ENCODE measurements at places on chromosomes 12 and 14.
A peak's percentile ranks its signal among the peaks of the same experiment; 100 is the strongest.

GRCh38 chr14:22850944-22851764 lies 14.8 kb downstream of the MMP14 start:
- DNase-seq: no peak

- no peak for DNase-seq
Observed at GRCh38 chr12:24605916-24606315, 343.0 kb downstream of the BCAT1 start.

GRCh38 chr12:96876966-96877365 lies 30.1 kb upstream of the NEDD1 start:
- DNase-seq: no peak

GRCh38 chr14:95096476-95096875 lies 60.9 kb downstream of the DICER1 start:
- DNase-seq: no peak

GRCh38 chr12:44299524-44299923 lies 463.6 kb downstream of the TMEM117 start:
- DNase-seq: no peak

GRCh38 chr12:94100990-94101737 lies 47.2 kb upstream of the PLXNC1 start:
- no peak for DNase-seq

DNA sequence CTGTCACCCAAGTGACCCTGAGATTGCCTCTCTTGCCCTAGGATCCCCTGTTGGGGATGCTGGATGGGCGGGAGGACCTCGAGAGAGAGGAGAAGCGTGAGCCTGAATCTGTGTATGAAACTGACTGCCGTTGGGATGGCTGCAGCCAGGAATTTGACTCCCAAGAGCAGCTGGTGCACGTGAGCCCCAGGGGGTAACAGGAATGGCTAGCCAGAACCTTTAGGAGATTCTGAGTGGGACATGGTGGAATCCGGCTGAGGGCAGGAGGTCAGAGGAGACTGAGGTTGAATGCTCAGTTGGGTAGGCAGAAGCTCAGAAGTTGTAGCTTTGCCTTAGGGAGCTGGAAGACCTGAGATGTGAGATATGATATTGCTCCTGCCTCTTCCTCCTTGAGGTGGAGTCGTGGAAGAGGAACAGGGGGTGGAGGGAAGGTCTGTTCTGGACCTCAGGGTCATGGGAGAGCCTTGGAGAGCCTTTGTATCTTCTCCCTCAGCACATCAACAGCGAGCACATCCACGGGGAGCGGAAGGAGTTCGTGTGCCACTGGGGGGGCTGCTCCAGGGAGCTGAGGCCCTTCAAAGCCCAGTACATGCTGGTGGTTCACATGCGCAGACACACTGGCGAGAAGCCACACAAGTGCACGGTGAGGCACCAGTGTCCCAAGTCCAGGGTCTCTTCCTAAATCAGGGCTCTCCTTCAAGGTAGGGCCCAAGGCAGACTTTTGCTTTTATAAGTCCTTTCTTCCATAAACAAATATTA lies 6.3 kb downstream of the GLI1 start:
- no peak for DNase-seq

- no peak for DNase-seq
Observed at GRCh38 chr12:1698720-1699119, 7.8 kb downstream of the ADIPOR2 start.

GRCh38 chr12:125071456-125071855 lies 6.2 kb downstream of the AACS start:
- DNase-seq: no peak

DNA sequence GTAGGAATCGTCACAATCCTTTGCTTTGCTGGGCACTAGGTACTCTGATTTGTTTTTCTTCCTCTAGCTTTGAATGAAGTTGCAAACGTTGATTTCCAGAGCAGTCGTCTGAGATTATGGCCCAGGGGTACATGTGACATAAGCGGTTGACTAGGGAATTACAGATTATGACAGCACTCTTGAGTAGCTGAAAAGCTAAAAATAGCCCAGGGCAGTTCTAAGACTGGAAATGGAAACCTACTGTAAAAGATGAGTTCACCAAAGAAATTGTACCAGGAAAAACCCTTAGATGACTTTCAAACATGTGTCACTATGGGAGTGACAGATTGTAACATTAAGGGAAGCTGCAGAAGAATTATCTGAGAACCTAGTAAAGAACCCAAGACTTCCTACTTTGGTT lies 108.5 kb downstream of the ANO6 start:
- no peak for DNase-seq

- DNase-seq: no peak
Observed at GRCh38 chr14:78586681-78587080, 416.5 kb downstream of the NRXN3 start.

- no peak for DNase-seq
Observed at GRCh38 chr14:94494085-94494484, 15.2 kb downstream of the SERPINA12 start.

DNA sequence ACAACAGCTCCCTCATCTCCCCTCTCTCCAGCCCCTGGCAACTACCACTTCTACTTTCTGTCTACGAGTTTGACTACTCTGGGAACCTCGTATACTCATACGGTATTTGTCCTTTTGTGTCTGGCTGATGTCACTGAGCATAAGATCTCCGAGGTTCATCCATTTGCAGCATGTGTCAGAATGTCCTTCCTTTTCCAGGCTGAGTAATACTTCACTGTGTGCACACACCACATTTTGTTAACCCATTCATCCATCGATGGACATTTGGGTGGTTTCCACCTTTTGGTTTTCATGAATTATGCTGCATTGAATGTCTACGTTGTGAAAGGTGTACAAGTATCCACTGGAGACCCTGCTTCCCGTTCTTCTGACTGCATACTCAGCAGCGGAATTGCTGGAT lies 24.1 kb upstream of the DLK1 start:
- DNase-seq: no peak

DNA sequence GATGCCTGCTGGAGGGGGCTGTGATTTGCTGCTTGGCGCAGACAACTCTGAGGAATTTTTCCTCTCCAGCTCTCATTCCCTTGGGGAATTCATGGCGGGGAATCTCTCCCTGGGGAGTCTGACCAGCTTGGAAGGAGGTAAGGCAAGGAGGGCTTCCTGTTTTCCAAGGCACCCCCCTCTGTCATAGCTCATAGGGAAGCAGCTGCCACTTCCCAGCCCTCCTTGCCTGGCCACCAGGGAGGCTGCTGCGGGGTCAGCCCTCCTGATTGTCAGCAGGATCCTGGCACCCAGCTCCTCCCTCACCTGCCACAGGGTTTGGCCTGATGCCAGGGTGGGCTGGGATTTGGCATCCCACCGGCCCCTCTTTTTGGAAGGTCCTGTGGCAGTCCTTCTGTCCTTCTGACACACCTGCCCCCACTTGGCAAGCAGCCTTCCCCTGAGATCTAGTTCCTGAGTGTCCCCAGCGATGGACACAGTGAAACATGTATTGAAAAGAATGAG lies 74.9 kb downstream of the TSPAN9 start:
- no peak for DNase-seq

GRCh38 chr14:105439710-105440553 lies 20.3 kb downstream of the MTA1 start:
- no peak for DNase-seq

DNA sequence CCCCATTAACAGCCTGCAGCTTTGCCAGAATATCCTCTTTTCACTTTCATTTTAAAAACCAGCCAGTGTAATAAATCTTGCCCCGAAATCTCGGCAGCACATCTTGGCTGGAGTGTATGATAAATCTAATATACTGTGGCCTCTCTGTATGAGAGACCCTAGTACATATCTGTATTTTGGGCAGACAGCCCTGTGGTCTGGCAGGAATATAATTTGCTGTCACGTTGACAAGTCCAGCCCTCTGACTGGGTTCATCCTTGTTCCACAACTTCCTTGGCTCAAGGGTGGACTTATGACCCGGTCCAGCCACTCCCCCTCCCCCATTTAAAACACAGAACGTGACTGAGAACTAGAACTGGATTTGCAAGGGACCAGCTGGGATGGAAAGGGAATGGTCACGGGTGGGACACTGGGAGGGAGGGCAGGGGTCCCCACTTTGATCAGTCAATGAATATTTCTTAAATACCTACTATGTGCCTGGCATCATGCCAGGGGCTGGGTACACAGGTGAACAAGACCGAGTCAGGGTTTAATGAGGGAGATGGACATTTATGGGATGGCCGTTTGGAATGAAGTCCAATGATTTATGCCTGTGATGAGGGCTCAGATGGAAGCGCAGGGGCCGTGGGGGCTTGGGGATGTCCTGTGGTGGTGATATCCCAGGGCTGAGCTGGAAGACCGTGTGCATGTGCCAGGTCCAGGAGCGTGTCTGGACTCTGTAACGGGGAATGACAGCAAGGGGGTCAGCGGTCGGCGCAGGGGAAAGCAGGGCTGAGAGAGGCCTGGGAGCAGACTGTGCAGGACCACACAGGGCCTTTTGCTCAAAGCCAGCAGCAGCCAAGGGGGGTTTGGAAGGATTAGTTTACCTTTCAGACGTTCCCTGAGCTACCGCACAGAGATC lies 190.5 kb downstream of the PHETA1 start:
- no peak for DNase-seq

DNA sequence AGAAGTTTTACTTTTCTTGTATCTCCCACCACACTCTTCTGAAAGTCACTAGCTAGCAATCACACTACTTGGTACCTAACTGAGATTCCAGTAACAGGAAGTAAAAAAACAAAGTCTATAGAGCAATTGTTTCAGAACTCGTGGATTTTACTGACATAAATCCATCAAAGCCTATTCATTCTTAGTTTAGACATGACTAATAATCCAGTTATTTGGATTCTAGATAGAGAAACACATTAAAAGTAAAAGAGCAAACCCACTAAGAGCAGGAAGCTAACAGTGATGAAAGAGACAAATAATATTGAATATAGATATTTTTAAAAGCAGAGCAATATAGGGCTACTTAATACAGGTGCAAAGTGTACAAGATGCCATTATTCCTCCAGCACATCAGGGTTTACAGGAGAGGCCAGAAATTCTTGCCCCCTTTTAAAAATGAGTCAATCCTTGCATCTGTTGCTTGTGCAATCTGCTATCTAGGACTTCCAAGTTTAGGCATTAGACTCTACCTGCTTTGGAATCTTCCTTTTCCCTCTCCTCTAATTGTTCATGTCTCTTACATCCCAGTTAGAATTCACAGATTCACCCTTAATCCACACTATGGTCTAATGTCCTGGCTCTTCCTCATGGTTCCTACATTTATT lies 6.0 kb downstream of the HEATR5A start:
- no peak for DNase-seq

DNA sequence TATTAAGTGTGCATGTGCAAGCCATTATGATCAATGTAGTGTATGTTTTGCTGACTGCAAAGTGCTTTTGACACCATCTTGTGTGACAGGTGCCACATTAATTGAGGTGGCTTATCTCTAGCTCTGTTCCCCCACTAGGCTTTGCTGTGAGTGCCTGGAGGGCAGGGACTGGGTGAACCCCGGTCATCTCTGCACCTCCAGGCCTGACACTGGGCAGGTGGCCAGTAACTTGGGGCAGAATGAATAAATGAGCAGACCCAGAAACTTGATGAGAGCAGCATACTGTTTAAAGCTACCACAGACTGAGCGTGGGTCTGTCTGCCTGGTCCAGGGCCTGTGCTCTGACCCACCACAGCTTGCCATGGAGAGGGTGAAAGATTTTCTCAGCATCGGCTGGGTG lies 151.6 kb downstream of the CALM1 start:
- DNase-seq: no peak

GRCh38 chr12:105738051-105738450 lies 400.7 kb downstream of the NUAK1 start:
- no peak for DNase-seq

- no peak for DNase-seq
Observed at GRCh38 chr14:38210587-38211216, 3.0 kb downstream of the SSTR1 start.

DNA sequence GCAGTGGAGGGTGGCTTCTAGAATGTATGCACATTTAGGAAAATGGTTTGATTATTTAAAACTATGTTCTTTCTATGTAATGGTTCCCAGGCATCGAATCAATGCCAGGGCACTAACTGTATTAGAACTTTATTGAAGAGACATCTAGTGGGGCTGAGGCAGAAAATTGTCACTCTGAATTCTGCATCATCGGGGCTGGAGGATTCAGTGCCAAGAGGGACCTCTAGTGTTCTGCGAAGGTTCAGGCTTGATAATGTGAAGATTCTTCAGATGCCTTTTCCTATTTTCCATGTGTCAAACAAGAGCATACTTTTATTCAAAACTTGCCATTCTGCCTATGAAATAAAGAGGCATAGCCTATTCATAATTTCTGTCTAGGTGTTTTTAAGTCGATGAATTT lies 146.3 kb downstream of the CAND1 start:
- peak; percentile 20 for DNase-seq

DNA sequence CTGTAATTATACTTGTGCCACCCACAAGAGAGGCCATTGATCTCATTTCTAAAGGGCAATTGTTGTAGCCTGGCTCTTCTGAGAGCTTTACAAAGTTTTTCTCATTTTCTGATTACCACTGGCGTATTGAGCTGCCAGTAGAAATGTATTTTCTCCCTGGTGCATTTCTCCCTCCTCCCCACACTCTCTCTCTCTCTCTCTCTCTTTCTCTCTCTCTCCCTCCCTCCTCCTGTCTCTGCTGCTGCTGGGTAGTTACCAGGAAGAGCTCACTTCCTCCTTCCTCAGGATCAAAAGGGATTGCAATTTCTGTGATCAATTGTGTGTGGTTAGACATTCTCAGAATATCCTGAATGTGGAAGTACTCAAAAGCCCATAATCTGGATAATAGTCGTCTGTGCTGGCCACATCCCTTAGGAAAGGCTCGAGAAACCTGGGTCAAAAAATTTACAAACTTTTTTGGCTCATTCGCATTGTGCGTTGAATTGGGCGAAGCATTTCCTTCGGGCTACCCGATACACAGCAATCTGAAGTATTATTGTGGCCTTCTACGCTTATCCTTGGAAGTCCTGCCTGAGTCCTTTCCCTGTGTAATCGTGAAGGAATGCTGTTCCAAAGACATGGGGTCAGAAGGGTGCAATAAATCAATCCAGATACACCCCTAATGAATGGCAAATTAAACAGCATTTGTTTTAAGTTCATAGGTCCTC lies 254.8 kb downstream of the MSRB3 start:
- no peak for DNase-seq

DNA sequence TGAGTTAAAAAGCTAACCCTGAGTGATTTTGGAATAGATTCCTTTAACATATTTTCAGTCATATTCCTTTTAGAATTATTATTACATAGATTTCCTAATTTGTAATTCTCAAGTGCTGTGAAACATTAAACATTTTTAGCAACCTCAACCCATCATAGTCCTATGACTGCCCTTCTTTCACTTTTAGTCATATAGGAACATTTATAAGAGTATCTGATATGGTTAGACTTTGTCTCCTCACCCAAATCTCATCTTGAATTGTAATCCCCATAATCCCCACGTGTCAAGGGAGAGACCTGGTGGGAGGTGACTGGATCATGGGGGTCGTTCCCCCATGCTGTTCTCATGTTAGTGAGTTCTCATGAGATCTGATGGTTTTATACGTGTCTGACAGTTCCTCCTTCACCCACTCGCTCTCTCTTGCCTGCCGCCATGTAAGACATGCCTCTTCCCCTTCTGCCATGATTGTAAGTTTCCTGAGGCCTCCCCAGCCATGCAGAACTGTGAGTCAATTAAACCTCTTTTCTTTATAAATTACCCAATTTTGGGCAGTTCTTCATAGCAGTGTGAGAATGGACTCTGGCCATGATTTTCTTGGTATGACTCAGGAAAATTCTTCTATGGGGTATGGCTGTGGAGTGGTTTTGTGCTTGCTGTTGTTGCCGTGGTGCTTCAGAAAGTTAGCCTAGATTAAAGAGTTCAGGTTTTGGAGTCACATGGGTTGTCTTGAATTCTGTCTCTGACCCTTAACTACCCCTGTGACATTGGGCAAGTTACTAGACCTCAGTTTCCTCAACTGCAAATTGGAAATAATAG lies 83.9 kb downstream of the FUT8 start:
- no peak for DNase-seq

GRCh38 chr12:98767248-98767647 lies 122.2 kb downstream of the APAF1 start:
- DNase-seq: no peak
